ENCODE measurements at places on chromosomes 7 and 10.

DNA sequence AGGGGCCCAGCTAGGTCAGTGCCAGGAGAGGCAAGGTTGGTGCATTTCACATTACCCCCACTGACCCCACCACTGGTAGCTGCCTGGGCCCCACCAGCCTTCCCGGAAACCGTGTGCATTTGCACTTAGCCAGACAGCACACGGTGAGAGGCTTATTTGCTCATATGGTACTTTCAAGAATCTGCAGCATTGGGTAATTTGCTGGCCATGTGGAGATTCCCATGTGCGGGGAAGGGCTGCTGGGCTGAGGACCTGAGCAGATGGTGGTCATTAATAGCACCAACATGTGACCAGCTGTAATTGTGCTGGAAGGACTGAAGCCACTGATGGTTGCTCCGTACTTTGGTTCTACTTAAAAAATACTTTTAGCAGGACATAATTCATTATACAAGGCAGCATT lies 323.8 kb downstream of the DPP6 start:
- no peak for DNase-seq

- no peak for DNase-seq
Observed at GRCh38 chr7:117809958-117810357, 63.3 kb downstream of the CTTNBP2 start.

DNA sequence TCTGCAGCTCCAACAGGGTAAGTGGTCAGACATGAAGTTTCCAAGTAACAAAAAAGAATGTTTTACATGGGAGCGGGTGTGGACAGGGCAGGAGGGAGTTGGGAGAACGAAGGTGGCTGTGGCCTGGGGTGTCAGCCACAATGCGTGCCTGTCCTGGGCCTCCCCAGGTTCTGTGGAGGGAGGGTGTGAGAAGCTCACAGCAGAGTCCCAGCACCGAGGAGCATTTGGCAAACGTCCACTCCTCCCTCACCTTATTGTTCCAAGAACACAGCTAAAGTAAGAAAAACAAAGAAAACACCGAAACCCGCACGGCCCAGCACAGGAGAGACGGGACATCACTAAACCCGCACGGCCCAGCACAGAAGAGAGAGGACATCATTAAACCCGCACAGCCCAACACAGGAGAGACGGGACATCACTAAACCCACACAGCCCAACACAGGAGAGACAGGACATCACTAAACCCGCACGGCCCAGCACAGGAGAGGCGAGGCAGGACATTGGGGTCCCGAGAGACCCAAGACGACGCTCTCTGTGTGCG lies 226.4 kb downstream of the MAD1L1 start:
- DNase-seq = no peak

DNA sequence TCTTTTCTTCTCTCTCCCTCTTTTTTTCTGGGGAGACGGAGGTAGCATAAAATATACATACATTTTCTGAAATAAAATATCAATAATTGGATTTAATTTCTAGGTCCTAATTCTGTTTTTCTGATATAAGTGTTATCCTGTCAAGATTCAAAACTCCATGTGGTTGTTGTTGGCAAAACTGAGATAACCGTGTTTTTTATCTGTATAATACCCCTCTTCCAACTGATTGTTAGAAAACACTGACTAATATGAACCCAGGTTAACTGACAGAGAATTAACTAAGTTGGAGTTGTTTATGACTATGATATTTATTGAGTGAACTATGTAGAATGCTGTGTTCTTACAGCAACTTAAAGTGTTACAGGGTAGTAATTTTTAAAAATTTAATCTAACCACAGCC lies 236.5 kb upstream of the KAT6B start:
- DNase-seq = no peak

DNA sequence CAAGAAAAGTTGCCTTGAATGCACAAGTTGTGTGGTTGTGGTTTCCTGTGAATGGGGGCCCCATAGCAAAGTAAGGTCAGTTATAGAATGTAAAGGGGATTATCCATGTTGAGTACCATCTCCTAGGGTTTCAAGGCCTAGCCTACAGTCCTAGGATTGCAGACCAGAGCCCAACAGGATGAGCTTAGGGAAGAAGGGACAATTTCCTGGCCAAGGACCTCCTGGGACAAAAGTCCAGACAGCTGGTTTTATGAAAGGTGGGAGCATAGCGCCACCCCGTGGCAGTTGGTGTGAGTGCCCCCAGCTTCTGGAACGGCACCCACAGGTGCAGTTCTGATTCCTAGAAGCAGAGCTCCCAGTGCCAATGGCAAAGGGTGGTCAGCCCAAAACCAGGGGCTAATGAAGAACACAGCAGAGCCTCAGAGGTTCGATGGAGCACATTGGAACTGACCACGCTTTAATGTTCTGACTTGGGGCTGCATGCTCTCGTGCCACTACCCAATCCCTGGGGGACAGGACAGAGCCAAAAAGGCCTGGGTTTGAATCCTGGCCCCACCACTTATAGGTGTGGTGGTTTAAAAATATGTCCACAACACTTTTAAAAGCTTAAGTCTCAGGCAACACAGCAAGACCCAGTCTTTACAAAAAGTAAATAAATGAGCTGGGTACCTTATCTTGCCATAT lies 25.8 kb upstream of the TMEM120A start:
- DNase-seq = peak; percentile 67

GRCh38 chr10:132762267-132762666 lies 23.7 kb downstream of the NKX6-2 start:
- DNase-seq = no peak

- no peak for DNase-seq
Observed at GRCh38 chr7:39924122-39924521, 25.9 kb upstream of the CDK13 start.

- DNase-seq = no peak
Observed at GRCh38 chr7:55517191-55517633, 55.1 kb downstream of the VOPP1 start.

- DNase-seq = no peak
Observed at GRCh38 chr10:3972460-3973301, 187.7 kb upstream of the KLF6 start.

DNA sequence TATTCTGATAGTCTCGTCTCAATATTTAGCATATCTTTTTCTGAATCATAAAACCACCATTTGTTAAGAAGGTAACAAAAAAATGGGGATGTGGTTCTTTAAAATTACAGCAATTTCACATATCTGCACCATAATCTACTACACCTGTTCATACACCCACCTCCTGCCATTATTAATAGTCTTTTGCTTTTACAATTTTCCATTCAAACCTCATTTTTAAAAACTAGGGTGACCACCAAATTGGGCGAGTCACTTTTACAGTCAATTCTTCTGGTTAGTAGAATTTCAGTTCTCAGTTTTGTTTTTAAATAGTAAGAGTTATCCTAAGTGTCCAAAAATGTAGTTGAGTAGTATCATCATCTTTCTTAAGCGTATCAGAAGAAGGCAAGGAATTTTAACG lies 48.4 kb upstream of the GSAP start:
- DNase-seq = no peak
